SK-MEL-5 (cell line): ENCODE measurements at places on chromosomes 6 and 20. TPM values are rescaled to one million over a fixed set of nuclear protein-coding genes. Genes with fewer than 3 reads are reported as not detected.
A peak's percentile ranks its signal among the peaks of the same experiment; 100 is the strongest.

Gene ADGRF1
- not detected in 2 replicates for total RNA-seq

- no peak for DNase-seq
These were observed 6.7 kb downstream of the AFDN start for GRCh38 chr6:167833396-167833763.

Gene SRSF12
- total RNA-seq, result 0.13 and 0.21 TPM in 2 replicates

Gene PTCHD4
- total RNA-seq, result 8.4 and 8.9 TPM in 2 replicates

Gene THBD
- not detected in 2 replicates for total RNA-seq

DNA sequence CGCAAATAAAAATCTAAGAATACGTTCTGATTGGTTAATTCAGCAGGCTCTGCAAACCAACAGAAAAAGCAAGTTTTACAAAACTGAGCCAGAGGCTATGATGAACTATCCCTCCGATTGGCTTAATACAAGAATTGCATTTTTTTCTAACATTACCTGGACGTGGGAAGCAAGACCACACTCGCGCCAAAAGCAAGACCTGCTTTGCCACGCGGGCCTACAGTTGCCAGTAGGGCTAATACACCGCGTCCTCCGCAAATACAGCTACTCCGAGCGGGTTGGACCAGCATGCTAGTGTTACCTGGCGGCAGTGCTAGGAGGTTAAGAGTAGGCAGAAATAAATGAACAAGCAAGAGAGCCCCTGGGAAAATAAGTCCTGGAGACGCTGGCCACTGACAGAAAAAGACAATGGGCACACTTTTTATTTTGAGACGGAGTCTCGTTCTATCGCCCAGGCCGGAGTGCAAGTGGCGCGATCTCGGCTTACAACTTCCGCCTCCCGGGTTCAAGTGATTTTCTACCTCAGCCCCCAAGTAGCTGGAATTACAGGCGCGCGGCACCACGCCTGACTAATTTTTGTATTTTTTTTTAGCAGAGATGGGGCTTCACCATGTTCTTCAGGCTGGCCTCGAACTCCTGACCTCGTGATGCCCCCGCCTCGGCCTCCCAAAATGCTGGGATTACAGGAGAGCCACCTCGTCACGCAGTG is 131.9 kb upstream of the BTN3A2 start:
- DNase-seq, result no peak

DNA sequence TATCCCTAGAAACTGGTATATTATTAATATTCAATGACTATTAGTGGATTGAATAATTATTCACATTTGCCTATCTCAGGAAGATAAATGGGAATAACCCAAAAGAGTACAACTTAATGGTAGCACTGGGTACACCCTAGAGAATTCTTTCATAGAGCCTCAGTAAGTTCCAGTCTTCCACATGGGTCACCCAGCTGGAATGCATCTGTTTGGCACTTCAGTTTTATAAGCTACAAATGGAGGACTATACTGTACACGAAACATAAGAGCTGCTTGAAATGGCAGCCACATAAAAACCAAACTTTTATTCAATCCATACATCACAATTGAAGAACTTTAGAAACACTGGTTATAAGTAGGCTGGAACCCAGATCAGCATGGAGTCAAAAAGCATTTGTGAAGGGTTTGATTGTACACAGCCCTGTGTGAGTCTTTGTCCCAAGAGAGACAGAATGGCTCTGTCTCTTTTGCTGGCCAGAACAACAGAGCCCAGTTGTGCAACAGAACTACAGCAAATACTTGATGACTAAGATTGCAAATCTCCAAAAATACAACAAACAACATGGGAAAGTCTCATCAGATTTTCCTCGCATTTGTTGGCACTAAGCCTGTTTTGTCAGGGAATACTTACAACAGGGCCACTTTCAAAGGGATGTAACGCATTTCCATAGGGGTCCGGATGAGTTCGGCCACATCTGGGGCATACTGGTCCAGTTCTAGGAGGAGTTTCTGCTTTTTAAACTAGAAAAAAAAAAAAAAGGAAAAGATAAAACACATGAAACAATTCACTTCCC is 39.5 kb downstream of the PIGU start:
- DNase-seq, result peak; percentile 94

GRCh38 chr6:5707281-5708045 is 299.3 kb downstream of the NRN1 start:
- DNase-seq, result no peak

Gene HEY2
- 8.5 and 9.9 TPM in 2 replicates for total RNA-seq

Gene GPLD1
- 0.55 and 1.1 TPM in 2 replicates for total RNA-seq

DNA sequence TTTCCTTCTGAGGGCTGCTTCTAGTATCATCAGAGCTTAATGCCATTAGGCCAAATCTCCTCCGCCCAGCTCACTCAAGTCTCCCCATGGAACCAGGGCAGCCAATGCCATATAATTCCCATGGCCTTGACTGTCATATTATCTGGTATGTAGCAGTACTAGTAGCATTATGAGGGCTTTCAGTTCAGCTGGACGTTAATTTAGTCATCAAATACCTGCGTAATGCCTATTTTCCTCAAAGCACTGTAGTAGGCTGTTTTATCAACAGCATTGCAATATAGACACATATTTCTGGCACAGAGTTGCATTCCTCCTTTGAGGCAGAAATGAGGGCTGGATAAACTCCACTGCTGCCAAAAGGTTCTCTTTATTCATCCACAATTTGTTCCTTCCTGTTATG is 1.7 kb downstream of the KCTD20 start:
- DNase-seq, result no peak

Gene TMEM14A
- total RNA-seq, result 58.5 and 61.2 TPM in 2 replicates

GRCh38 chr20:1818895-1819294 is 76.3 kb upstream of the SIRPA start:
- DNase-seq, result no peak

Gene RIPPLY2
- total RNA-seq, result 3.8 and 4.5 TPM in 2 replicates

- DNase-seq, result no peak
These were observed 262.0 kb downstream of the BMP7 start for GRCh38 chr20:57004416-57004815.

Gene DOK5
- total RNA-seq, result 2.2 and 2.8 TPM in 2 replicates

GRCh38 chr6:5582762-5583161 is 321.4 kb downstream of the FARS2 start:
- DNase-seq, result peak; percentile 43

Gene SLC17A2
- total RNA-seq, result not detected in 2 replicates

DNA sequence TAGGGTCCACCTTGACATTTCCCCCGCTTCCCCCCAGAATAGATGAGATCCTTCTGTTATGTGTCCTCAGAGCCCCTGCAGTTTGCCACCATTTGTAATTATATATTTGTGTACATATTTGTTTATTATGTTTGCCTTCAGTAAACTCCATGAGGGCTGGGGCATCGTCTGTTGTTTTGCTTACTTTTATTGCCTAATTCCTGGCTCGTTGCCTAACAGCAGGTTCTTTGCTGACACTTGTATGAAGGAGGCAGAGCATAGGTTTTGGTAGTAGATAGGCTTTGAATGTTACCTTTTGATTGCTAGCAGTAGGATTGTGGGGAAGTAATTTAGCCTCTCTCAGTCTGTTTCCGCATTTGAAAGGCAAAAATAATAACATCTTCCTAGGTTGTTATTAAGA is 9.9 kb downstream of the MAP3K4 start:
- no peak for DNase-seq

Gene ZSCAN23
- 1.9 and 4.6 TPM in 2 replicates for total RNA-seq

DNA sequence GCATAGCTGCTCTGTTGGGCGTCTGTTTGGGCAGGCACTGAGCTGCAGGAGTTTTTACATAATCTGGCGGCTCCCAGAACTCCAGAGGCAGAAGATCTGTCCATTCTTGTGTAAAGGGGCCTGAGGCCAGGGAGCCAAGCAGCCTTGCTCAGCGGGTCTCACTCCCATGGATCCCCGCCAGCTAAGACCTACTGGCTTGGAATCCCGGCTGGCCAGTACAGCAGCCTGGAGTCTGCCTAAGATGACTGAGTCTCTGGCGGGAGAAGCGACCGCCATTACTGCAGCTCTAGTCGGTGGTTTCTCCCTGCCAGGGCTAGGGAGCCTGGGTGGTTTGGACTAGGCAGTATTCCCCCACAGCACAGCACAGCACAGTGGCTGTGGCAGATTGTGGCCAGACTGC is 268.4 kb upstream of the SYNCRIP start:
- DNase-seq, result no peak

Gene LRRC73
- 0.42 and 0.64 TPM in 2 replicates for total RNA-seq

GRCh38 chr6:35062676-35063574 is 78.2 kb downstream of the TCP11 start:
- no peak for DNase-seq

Gene JAG1
- 89.6 and 94.1 TPM in 2 replicates for total RNA-seq

Gene CALHM4
- total RNA-seq, result 0.16 TPM in 1 of 2 replicates, not detected in the other

DNA sequence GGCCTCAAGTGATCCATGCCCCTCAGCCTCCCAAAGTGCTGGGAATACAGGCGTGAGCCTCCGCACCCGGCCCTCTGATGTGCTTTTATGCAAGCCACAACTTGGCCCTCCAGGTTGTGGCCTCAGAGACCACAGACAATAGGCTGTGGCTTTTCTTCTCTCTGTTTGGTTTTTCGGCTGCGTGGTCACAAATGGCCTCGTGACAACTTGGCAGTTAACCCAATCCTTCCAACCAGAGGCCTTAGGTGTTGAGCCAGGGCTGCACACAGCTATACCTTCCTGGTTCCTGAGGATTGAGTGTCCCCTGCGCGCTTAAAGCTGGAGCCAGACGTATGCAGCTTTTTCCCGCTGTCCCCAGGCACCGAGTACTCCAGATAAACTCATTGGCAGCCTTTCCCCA is 6.3 kb upstream of the TGM3 start:
- no peak for DNase-seq
